ENCODE measurements at places on chromosomes 7 and 10. TPM values are rescaled to one million over a fixed set of nuclear protein-coding genes. Genes with fewer than 3 reads are reported as not detected.

- no peak overlapping the region for H3K27ac ChIP-seq
- peaks cover 25% of the 10 kb centered on the region for H3K4me1 ChIP-seq
- no peak for DNase-seq
- no peaks in the 10 kb centered on the region for H3K36me3 ChIP-seq
- no peaks in the 10 kb centered on the region for H3K27me3 ChIP-seq
These were observed 31.3 kb downstream of the DDC start for GRCh38 chr7:50533866-50534265.

Gene CPA4
- total RNA-seq = 28.2 TPM

DNA sequence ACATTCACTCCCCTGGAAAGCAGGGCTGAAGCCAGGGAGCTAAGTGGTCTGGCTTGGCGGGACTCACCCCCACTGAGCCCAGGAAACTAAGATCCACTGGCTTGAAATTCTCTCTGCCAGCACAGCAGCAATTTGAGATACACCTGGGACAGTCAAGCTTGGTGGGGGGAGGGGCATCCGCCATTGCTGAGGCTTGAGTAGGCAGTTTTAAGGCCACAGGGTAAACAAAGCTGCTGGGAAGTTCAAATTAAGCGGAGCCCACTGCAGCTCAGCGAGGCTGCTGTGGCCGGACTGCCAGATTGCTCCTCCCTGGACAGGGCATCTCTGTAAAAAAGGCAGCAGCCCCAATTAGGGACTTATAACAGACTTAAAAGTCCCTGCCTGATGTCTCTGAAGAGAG is 108.2 kb upstream of the FAM13C start:
- no peaks in the 10 kb centered on the region for H3K36me3 ChIP-seq
- DNase-seq = no peak
- H3K4me3 ChIP-seq = no peak overlapping the region
- no peaks in the 10 kb centered on the region for H3K27me3 ChIP-seq
- no peaks in the 10 kb centered on the region for H3K4me1 ChIP-seq

- no peak for DNase-seq
- peaks cover 13% of the 10 kb centered on the region for H3K4me1 ChIP-seq
- H3K27ac ChIP-seq = no peak overlapping the region
- no peak overlapping the region for H3K4me3 ChIP-seq
- H3K27me3 ChIP-seq = no peaks in the 10 kb centered on the region
These were observed 86.0 kb upstream of the ZNF32 start for GRCh38 chr10:43734716-43735115.

- no peak overlapping the region for H3K4me3 ChIP-seq
- no peaks in the 10 kb centered on the region for H3K36me3 ChIP-seq
- H3K27ac ChIP-seq = no peak overlapping the region
- no peaks in the 10 kb centered on the region for H3K27me3 ChIP-seq
These were observed 41.7 kb downstream of the ARL4A start for GRCh38 chr7:12729112-12729511.

DNA sequence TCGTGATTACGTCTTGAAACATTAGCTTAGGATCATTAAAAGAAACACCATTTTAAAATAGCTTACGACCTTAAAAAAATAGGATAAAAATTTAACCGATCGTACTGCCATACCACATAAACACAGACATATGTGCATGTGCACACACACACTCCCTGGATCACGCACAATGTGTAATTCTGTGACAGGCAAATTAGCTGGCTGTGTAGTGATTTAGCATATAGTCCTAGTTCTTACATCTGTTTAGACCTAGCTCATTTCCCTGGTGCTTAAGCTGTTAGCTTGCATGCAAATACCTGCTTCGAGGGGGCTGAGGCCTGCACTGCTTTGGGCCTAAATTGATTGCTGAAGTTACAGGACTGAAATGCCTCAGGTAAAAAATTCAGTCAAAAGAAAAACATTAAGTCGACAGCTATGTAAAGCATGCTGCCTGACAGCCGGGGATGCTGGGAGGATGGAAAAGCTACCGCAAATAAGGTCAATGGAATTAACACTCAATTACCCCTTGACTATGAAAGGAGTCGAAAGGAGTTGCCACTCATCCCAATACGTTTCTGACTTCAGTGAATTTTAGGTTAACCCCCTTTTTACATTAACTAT is 267.1 kb upstream of the FZD8 start:
- no peaks in the 10 kb centered on the region for H3K36me3 ChIP-seq
- no peak overlapping the region for H3K4me3 ChIP-seq
- DNase-seq = no peak
- peaks cover 32% of the 10 kb centered on the region for H3K4me1 ChIP-seq
- H3K27me3 ChIP-seq = no peaks in the 10 kb centered on the region
- H3K27ac ChIP-seq = peak overlapping the region; percentile 70

GRCh38 chr7:121429798-121430197 is 33.7 kb upstream of the FAM3C start:
- peaks cover 7% of the 10 kb centered on the region for H3K4me1 ChIP-seq
- no peak for DNase-seq
- H3K4me3 ChIP-seq = no peak overlapping the region
- H3K27ac ChIP-seq = no peak overlapping the region

Gene AASS
- total RNA-seq = 26.4 TPM

- no peak overlapping the region for H3K4me3 ChIP-seq
- DNase-seq = no peak
- no peak overlapping the region for H3K27ac ChIP-seq
- H3K36me3 ChIP-seq = no peaks in the 10 kb centered on the region
These were observed 127.1 kb downstream of the GATA3 start for GRCh38 chr10:8181496-8182157.

Gene MAT1A
- total RNA-seq = not detected

DNA sequence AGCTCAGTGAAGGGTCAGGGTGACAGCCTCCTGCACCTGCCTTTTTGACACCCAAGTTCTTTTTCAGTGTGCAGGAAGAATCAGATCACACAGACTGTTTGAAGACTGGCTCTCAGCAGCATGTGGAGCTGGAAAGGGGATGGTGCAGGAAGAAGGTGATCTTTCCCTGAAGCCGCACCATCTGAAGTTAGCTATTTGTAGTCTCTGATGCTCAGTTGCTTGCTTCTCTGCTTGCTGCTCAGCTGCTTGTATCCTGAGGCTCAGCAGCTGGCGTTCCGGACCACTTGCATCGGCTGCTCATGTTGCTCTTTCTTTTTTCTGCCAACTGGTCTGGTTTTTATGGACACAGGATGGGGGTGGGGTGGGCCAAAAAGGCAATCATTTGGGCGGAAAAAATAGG is 15.8 kb upstream of the DNMBP start:
- H3K27me3 ChIP-seq = no peaks in the 10 kb centered on the region
- peaks cover 5% of the 10 kb centered on the region for H3K4me1 ChIP-seq
- no peak for DNase-seq
- no peaks in the 10 kb centered on the region for H3K36me3 ChIP-seq

- no peaks in the 10 kb centered on the region for H3K27me3 ChIP-seq
- peaks cover 22% of the 10 kb centered on the region for H3K4me1 ChIP-seq
- H3K4me3 ChIP-seq = no peak overlapping the region
- peak overlapping the region; percentile 80 for H3K27ac ChIP-seq
- H3K36me3 ChIP-seq = peaks cover 19% of the 10 kb centered on the region
These were observed 98.7 kb downstream of the LRRC4 start for GRCh38 chr7:127932496-127932895.

GRCh38 chr10:78266741-78267469 is 233.2 kb downstream of the RPS24 start:
- no peaks in the 10 kb centered on the region for H3K36me3 ChIP-seq
- no peak for DNase-seq
- H3K4me1 ChIP-seq = peaks cover 38% of the 10 kb centered on the region
- no peak overlapping the region for H3K4me3 ChIP-seq
- H3K27ac ChIP-seq = no peak overlapping the region

GRCh38 chr10:63388421-63389031 is 77.3 kb downstream of the JMJD1C start:
- H3K36me3 ChIP-seq = no peaks in the 10 kb centered on the region
- H3K27me3 ChIP-seq = no peaks in the 10 kb centered on the region
- DNase-seq = no peak
- H3K4me3 ChIP-seq = no peak overlapping the region

- H3K4me3 ChIP-seq = no peak overlapping the region
- DNase-seq = no peak
- H3K4me1 ChIP-seq = no peaks in the 10 kb centered on the region
- no peaks in the 10 kb centered on the region for H3K36me3 ChIP-seq
- H3K27me3 ChIP-seq = peaks cover 10% of the 10 kb centered on the region
These were observed 5.6 kb downstream of the AKR1B15 start for GRCh38 chr7:134554417-134554966.

Gene ST8SIA6
- total RNA-seq = 0.88 TPM

GRCh38 chr7:5423976-5424748 is 528 bp upstream of the TNRC18 start:
- no peaks in the 10 kb centered on the region for H3K36me3 ChIP-seq
- H3K4me3 ChIP-seq = peak overlapping the region; percentile 96
- H3K4me1 ChIP-seq = peaks cover 9% of the 10 kb centered on the region
- peak overlapping the region; percentile 96 for H3K27ac ChIP-seq
- peak; percentile 99 for DNase-seq

- H3K4me3 ChIP-seq = no peak overlapping the region
- H3K36me3 ChIP-seq = no peaks in the 10 kb centered on the region
- no peaks in the 10 kb centered on the region for H3K4me1 ChIP-seq
- no peaks in the 10 kb centered on the region for H3K27me3 ChIP-seq
These were observed 257.6 kb upstream of the LRGUK start for GRCh38 chr7:133869556-133869955.

DNA sequence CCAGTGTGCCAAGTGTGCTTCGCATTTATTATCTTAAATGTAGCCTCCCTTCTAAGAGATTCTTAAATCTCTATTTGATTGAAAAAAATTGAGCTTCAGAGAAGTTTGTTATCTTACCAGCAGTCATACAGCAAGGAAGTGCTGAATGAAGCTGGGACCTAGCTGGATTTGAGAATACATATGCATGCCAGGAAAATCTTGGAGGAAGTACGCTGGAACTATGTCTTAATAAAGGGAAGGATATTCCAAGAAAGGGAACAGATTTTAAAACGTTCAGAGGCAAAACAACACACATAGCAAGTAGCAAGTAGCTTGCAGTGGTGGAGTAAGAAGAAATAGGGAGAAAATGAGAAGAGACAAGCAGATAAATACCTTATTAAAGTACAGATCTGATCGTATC is 1.5 kb downstream of the CFAP70 start:
- no peaks in the 10 kb centered on the region for H3K36me3 ChIP-seq
- H3K4me3 ChIP-seq = no peak overlapping the region
- H3K4me1 ChIP-seq = peaks cover 12% of the 10 kb centered on the region
- no peak overlapping the region for H3K27ac ChIP-seq

Gene SAMD9
- total RNA-seq = 30.4 TPM

DNA sequence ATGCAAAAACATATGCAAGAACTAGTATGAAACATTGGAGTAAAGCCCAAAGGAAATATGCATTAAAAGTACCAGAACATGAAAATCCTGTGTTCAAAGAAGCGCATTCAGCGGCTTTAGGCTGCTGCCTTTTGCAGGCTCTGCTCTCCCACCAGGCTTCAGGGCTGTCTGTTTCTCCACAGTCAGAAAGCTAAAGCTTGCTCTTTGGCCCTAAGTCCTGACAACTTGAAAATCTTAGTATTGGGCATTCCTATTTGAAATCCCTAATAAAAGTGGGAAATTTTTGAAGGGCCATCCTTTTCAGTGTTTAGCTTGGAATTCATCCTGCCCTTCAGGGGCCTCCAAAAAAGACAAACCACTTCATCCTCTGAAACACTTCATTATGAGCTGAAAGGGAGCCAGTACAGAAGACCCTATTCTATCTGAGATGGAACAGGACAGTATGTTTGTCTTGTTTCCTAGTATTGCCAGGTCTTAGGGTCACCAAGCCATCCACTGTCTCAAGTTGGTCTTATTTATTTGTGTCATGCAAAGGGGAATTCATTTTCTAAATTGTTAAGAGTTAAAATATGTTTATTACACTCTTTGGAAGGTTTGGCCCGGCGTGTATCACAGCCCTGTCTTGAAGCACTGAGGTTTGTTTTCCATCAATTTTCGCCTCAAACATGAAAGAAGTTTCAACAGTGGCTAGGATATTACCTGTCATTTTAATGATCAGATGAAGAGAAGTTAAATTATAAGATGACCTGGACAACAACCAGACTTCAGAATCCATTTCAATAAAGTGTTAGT is 326.3 kb upstream of the BMPER start:
- H3K27me3 ChIP-seq = no peaks in the 10 kb centered on the region

Gene PAX4
- not detected for total RNA-seq

Gene ZC3HAV1
- total RNA-seq = 44.5 TPM

- H3K4me3 ChIP-seq = no peak overlapping the region
- DNase-seq = no peak
- no peak overlapping the region for H3K27ac ChIP-seq
- H3K27me3 ChIP-seq = no peaks in the 10 kb centered on the region
- no peaks in the 10 kb centered on the region for H3K36me3 ChIP-seq
These were observed 102.0 kb downstream of the VOPP1 start for GRCh38 chr7:55470261-55470660.

Gene PRLHR
- total RNA-seq = not detected

DNA sequence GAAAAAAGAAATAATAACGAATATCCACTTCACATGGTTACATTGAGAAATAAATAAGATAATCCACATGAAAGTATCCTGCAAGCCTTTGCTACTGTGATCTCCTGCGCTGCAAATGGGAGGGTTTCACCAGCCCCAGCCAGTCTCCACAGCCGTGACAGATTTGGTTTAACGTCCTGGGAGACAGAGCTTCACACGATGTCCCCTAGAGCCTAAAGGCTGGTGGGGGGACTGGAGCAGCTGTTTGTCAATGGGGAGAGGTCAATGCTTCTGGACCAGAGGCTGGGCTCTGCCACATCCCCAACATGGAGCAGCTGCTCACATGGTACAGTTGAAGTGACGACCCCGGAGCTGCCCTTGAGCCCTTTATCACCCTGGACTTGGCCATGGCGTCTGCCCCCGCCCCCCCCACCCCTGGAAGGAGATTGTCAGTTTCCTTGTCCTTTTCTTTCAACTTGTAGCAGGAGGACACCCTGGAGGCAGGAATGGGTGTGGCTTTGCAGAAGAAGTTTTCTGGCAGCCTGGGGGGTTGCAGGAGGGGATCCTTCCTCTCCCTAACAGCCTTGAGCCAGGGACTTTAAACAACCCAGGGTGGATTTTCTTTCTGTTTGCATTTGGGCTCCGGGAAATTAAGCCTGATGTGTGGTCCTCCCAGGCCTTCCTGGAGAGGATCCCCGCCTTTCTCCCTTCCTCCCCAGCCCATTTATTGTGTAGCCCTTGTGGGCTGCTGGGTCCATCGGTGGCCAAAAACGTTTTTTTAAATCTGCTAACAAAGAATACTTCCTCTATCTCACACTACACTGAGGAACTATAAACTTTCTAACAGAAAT is 37.0 kb upstream of the MXI1 start:
- DNase-seq = no peak
- H3K27me3 ChIP-seq = peaks cover 51% of the 10 kb centered on the region
- no peak overlapping the region for H3K27ac ChIP-seq
- H3K4me3 ChIP-seq = no peak overlapping the region
- H3K36me3 ChIP-seq = no peaks in the 10 kb centered on the region

GRCh38 chr10:99938563-99938962 is 71.2 kb downstream of the DNMBP start:
- DNase-seq = no peak
- no peak overlapping the region for H3K27ac ChIP-seq
- H3K36me3 ChIP-seq = no peaks in the 10 kb centered on the region
- H3K4me1 ChIP-seq = peaks cover 19% of the 10 kb centered on the region
- H3K4me3 ChIP-seq = no peak overlapping the region

All from osteoblast (primary cell).